ENCODE measurements at places on chromosomes 5 and 9. TPM values are rescaled to one million over a fixed set of nuclear protein-coding genes. Genes with fewer than 3 reads are reported as not detected.
A peak's percentile ranks its signal among the peaks of the same experiment; 100 is the strongest.

DNA sequence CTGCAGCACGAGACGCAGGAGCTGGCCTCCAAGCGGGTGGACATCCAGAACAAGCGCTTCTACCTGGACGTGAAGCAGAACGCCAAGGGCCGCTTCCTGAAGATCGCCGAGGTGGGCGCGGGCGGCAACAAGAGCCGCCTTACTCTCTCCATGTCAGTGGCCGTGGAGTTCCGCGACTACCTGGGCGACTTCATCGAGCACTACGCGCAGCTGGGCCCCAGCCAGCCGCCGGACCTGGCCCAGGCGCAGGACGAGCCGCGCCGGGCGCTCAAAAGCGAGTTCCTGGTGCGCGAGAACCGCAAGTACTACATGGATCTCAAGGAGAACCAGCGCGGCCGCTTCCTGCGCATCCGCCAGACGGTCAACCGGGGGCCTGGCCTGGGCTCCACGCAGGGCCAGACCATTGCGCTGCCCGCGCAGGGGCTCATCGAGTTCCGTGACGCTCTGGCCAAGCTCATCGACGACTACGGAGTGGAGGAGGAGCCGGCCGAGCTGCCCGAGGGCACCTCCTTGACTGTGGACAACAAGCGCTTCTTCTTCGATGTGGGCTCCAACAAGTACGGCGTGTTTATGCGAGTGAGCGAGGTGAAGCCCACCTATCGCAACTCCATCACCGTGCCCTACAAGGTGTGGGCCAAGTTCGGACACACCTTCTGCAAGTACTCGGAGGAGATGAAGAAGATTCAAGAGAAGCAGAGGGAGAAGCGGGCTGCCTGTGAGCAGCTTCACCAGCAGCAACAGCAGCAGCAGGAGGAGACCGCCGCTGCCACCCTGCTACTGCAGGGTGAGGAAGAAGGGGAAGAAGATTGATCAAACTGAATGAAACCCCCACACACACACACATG, 654 bp downstream of the PURA start:
- no peaks in the 10 kb centered on the region for H3K27me3 ChIP-seq
- peak overlapping the region; percentile 88 for H3K4me3 ChIP-seq
- H3K27ac ChIP-seq: peak overlapping the region; percentile 87
- H3K36me3 ChIP-seq: peaks cover 10% of the 10 kb centered on the region
- DNase-seq: peak; percentile 69

DNA sequence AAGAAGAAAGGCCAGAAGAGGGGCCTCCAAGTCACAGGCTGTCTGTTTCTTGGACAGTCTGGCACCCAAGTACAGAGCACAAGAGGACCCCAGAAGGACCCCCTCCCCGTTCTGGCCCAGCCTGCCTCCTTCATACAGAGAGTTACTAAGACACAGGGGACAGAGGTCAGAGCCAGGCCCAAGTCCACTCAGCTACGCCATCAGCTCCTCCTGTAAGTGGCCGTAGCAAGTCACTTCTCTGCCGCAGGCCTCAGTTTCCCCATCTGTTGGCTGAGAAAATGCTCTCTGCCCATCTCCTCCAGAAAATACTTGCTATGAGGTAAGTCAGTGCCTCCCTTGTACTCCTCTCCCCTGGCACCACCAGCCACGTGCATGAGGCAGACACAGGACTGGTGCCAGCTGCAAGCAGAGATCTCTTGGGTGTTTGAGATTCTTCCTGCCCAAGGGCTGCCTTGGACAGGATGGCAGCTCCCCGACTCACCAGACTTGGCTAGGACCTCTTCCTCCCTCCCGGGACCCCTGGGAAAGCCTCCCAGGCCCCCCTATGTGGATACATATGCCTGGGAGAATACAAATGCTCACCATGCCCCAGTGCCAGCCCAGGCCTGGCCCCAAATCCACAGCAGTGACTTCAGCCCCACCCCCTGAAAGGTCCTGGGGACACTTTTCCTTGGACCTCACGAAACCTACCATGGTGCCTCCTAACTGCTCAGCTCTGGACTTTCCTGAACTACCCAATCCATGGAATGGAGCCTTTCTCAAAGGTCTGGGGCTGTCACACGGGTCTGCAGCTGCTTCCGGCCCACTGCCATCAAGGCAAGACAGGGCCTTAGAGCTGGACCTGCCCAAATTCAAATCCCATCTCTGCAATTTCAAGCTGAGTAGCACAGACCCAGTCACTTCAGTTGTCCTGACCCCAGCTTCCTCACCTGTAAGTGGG, 5.1 kb downstream of the EEIG1 start:
- no peaks in the 10 kb centered on the region for H3K36me3 ChIP-seq
- peaks cover 31% of the 10 kb centered on the region for H3K4me1 ChIP-seq
- DNase-seq: no peak
- no peak overlapping the region for H3K4me3 ChIP-seq
- H3K27me3 ChIP-seq: no peaks in the 10 kb centered on the region
- no peak overlapping the region for H3K27ac ChIP-seq

DNA sequence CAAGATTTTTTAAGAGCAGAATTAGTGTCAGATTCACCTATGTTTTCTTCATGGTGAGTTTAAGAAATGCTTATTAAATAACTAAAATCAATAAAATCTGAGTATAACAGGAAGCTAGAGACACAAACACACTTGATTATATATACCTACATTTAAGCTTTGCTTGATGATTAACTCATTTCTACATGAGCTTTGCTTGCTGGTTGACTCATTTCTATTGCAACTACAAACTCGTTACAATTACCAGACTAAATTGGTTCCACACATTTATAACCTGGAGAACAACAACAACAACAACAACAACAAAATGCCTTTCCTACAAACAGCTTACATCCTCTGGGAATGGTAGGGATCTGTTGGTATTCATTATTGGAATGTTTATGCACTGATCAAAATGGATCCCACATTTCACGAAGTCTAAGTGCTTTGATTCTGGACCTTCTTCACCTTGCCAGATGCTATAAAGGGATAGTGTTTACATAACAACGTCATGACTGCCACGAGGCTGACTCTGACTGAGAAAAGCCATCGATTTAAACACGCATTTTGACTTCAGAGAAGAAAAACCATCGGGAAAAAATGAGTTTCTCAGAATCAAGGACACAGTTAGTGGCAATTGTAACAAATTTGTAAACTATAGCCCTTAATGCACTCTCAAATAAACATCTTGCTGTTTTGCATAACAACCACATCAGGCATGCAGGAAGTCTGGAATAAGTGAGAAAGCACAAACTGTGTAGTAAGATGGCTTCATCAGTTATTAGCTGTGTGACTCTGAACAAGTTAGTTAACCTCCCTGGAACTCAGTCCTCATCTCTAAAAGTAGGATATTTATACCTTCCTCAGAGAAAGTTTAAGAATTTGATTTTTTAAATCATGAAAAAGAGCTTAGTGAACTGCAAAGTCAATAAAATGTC, 49.8 kb downstream of the RASEF start:
- DNase-seq: no peak
- no peaks in the 10 kb centered on the region for H3K36me3 ChIP-seq

The PPP2R2B gene
- not detected for total RNA-seq

DNA sequence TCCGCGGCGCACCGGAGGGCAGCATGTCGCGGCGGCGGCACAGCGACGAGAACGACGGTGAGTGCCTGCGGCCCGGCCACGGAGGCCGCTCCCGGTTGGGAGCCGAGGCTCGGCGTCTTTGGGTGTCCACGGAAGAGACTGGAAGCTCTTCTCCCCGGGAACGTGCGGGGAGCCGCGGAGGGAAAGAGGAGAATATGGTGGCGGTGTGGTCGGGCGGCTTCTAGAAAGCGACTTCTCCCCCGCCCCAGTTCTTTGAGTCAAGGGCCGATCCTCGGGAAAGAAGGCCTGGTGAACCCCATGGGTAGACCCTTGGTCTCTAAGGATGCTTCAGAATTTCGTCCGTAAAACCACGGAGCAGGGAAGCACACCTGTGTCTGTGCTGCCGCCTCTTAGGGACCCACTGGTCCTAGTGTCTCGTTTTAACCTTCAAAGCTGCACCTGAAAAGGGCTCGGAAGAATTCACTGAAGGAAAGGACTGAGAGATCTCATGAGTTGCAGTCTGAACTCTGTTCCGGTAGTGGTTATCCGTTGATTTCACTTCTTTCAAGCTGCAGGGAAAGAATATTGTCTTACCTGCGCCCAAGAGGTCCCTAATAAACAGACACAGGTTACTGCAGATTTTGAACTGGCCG, 354 bp downstream of the NCBP1 start:
- H3K4me3 ChIP-seq: peak overlapping the region; percentile 83
- H3K27me3 ChIP-seq: no peaks in the 10 kb centered on the region
- peak; percentile 6 for DNase-seq
- peak overlapping the region; percentile 99 for H3K27ac ChIP-seq
- peaks cover 4% of the 10 kb centered on the region for H3K36me3 ChIP-seq
- H3K4me1 ChIP-seq: peaks cover 38% of the 10 kb centered on the region

DNA sequence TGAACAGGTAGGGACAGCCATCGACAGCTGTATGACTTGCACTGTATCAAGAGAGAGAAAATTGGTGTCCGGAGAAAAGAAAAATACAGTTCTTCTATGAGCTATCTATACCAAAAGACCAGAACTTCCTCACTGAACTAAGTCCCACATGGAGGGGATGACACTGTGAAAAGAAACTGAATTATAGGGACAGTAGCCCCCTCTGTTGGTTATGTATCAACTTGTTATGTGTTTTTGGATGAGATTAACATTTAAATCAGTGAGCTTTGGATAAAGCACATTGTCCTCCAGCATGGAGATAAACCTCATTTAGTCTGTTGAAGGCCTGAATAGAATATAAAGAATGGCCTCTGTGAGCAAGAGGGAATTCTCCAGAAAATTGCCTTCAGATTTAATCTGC, 176.6 kb upstream of the SH3GL2 start:
- peak; percentile 44 for DNase-seq
- no peak overlapping the region for H3K27ac ChIP-seq
- H3K36me3 ChIP-seq: peaks cover 4% of the 10 kb centered on the region
- no peaks in the 10 kb centered on the region for H3K4me1 ChIP-seq

- H3K4me3 ChIP-seq: no peak overlapping the region
- H3K27ac ChIP-seq: no peak overlapping the region
- DNase-seq: no peak
- no peaks in the 10 kb centered on the region for H3K36me3 ChIP-seq
These were observed 359.0 kb downstream of the OSTF1 start for GRCh38 chr9:75447281-75447680.

The DNM1 gene
- 2.0 TPM for total RNA-seq

DNA sequence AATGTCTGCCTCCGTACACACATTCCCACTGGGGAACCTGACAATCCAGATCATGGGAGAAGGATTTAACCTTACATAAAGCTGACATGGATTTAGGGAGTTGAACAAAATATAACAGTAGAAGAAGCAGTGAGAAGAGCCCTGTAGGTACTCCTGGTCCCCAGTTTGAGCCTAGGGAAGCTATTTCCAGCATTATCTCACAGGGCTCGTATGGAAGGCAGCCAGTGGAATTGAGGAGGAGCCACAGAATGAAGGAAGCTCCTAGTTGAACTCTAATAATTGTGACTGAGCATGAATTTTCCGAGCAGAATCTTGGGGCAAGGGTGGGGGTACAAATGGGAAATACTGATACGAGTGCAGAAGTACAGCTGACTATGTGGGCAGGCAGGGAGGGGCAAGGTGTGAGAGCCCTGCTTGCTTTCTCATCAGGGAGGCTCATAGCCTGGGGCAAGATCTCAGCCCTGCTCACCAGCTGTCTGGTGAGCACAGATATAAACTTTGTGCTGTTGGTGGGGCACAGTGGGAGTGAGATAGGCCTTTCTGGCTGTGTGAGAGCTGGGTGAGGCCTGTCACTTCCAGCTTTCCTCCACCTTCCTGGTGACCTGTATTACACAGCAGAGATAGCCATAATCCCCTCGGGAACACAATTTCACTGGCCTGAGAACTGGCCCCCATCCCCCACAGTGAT, 290.7 kb upstream of the IL12B start:
- peaks cover 32% of the 10 kb centered on the region for H3K4me1 ChIP-seq
- no peak overlapping the region for H3K4me3 ChIP-seq
- no peaks in the 10 kb centered on the region for H3K36me3 ChIP-seq
- H3K27ac ChIP-seq: no peak overlapping the region

Measured in MCF 10A (cell line).